DMS153 (cell line): ENCODE measurements at places on chromosomes 1 and 21.

- no peak for DNase-seq
Measured at GRCh38 chr21:16676391-16676790, 836.5 kb upstream of the CXADR start.

GRCh38 chr21:40231979-40232378 is 364.7 kb downstream of the PCP4 start:
- DNase-seq: no peak

DNA sequence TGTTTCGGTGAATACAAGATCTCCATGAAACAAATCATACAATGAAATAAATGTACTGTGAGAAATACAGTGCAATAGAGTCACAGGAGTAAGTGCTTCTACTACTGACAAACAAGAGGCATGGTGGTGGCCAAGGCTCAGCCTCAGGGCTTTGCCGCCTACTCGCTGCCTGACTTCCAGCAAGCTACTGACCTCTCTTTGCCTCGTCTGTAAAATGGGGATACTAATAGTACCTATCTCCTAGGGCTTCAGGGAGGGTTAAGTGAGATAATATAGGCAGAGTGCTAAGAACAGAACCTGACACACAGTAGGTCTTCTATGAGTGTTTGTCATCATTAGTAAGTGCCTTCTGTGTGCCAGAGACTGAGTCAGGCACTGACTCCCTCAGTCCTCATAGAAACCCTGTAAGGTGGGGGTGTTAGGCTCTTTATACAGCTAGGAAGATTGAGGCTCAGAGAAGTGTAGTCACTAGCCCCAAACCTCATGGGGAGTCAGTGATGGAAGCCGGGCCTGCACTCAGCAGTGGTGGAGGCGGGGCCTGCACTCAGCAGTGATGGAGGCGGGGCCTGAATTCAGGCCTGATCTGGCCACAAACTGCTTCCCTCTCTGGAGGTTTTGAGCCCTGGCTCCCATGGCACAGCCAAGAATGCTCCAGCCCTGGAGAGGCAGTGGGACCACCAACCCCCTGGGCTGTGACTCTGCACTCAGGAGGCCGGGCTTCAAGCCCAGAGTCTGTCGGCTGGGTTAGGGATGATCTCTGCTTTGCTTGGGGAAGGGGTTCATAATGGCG is 6.8 kb downstream of the BSND start:
- DNase-seq: no peak

- no peak for DNase-seq
Measured at GRCh38 chr1:158121604-158122254, 59.0 kb upstream of the CD1D start.
